GM03348 (cell line): ENCODE measurements at places on chromosomes 4 and X.

- peak; percentile 65 for DNase-seq
These were observed at the start of gene HSPA4L for GRCh38 chr4:127782275-127783025. TSS of gene HSPA4L (plus strand) at chr4:127782322. CDS start at chr4:127782551, 229 bp downstream.

GRCh38 chrX:20382518-20383297 lies 116.0 kb upstream of the RPS6KA3 start:
- DNase-seq = no peak

DNA sequence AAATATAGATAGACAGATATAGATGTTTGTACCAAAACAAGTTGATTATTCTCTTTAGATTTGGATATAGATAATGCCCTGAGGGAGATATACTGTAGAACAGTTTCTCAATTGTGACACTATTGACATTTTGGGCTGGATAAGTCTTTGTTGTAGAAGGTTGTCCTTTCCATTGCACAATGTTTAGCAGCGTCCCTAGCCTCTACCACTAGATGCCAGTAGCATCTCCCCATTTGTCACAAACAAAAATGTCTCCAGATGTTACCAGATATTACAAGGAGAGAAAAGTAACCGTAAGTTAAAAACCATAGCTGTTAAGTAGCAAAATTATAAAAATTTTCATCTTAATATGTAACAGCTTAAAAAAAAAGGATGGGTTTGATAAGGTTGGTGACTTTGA lies 2595.3 kb downstream of the ARAP2 start:
- DNase-seq = peak; percentile 40

- DNase-seq = no peak
These were observed 3.1 kb downstream of the BLOC1S4 start for GRCh38 chr4:6718932-6719610.

- DNase-seq = no peak
These were observed 9.4 kb downstream of the FNIP2 start for GRCh38 chr4:158778156-158778711.

DNA sequence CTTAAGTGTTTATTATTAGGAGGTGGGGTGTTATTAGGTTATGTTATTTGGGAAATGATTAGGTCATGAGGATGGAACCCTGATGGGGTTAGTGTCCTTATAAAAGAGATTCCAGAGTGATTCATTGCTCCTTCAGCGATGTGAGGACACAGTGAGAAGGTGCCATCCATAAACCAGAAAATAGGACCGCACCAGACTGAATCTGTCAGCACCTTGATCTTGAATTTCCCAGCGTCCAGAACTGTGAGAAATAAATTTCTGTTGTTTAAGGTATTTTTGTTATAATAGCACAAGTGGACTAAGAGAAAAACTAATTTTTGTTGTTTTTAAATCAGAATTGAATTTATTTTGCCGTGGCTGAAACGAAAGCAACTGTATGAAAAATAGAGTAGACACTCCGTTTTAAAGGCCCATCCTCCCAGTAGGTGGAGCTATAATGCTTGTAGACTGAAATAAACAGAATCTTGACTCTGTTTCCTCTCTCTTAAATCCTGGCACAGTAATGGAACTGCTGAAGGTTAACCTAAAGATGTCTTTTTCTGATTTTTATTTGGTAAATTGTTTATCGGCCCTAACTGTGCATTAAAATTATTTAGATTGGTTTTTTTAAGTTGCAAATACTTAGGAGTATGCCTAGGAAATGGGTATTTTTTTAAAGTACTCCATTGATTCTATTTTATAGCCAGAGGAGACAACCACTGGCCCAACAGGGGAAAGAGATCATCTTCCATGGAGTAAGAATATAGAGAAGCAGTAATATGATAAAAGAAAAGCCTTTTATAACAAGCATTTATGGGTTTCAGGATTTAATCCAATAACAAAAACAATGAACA lies 133.2 kb upstream of the ADAMTS3 start:
- DNase-seq = peak; percentile 63

DNA sequence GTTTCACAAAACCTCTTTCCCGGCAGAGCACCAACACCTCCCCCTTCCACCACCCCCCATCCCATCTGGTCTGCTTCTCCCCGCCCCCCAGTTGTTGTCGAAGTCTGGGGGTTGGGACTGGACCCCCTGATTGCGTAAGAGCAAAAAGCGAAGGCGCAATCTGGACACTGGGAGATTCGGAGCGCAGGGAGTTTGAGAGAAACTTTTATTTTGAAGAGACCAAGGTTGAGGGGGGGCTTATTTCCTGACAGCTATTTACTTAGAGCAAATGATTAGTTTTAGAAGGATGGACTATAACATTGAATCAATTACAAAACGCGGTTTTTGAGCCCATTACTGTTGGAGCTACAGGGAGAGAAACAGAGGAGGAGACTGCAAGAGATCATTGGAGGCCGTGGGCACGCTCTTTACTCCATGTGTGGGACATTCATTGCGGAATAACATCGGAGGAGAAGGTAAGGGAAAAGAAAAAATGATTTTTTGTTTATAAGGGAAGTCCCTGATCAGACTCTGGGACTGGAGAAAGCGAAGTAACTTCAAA lies at the start of gene PDGFRA:
PDGFRA (plus strand) TSS at position 333 of the 541 bp plus-strand sequence. CDS start 29,476 bp downstream, outside the sequence.
- DNase-seq = peak; percentile 88

DNA sequence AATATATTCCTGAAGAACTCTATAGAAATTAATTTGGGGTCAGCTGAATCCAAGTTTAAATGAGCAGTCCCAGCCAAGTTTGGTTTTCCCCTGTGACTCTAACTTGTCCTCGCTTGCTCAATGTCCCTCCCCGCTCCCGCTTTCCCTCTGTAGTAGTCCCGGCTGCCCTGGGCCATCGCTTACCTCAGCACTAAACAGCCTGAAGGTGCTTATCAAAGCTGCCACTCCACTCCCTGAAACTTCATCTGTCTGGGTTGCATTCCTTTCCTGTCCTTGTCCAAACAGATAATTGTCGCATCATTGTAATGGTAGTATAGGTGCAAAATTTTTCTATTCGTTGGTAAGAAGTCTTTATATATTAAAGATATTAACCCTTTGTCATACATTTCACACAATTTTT lies 12.8 kb downstream of the SLC25A43 start:
- no peak for DNase-seq

- DNase-seq = no peak
These were observed 301.9 kb downstream of the TLL1 start for GRCh38 chr4:166174717-166175490.

DNA sequence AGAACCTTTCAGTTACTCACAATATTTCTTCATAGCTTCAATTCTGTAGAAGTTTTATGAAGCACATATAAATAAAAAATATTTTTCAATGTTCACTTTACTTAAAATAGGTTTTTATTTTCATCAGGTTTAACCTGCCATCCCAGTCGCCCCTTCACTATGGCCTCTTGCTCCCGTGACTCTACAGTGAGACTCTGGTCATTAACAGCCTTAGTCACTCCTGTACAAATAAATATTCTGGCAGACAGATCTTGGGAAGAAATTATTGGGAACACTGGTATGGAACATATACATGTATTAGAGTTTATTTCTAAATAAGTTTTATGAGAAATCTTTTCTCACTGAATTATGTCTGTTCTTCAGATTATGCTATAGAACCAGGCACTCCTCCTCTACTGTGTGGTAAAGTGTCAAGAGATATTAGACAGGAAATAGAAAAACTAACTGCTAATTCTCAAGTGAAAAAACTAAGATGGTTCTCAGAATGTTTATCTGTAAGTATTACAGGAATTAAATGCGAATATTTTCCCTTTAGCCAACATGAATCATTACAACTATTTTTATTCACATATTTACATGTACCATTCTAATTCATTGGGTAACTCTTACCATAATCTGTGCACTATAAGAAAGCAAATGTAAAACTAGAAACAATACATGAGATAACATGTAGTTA lies 45.6 kb downstream of the SPATA4 start:
- no peak for DNase-seq

GRCh38 chrX:107654566-107654871 lies 26.2 kb downstream of the PRPS1 start:
- no peak for DNase-seq

DNA sequence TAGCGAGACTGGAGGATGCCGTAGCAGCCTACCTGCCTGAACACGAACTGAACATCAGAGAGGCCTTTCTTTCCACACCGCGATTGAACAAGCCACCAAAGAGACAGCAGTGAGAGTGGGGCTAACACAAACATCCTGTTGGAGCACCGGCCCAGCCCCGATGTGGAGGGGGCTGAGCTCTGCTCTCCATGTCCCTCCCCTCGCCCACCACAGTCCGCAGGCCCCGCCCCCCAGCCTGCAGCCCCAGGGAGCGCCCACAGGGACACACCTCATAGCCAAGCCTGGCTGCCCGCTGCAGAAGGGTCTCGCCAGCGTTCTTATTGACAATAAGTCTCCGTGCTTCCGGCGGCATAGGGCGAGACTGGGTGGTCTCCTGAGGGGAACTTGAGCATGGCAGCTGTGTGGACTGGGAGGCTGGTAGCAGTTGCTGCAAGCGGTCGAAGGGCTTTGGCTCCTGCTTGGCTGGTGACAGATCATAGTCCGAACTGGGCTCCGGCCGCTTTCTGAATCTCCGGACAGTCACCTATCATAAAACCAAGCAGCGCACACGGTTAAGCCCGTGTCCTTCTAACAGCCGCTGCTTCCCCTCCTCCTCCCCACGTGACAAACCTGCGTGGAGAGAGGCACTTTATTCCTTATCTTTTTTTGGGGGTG lies 35.8 kb downstream of the BCOR start:
- DNase-seq = no peak

GRCh38 chr4:168836490-168836889 lies 173.6 kb downstream of the CBR4 start:
- DNase-seq = no peak

DNA sequence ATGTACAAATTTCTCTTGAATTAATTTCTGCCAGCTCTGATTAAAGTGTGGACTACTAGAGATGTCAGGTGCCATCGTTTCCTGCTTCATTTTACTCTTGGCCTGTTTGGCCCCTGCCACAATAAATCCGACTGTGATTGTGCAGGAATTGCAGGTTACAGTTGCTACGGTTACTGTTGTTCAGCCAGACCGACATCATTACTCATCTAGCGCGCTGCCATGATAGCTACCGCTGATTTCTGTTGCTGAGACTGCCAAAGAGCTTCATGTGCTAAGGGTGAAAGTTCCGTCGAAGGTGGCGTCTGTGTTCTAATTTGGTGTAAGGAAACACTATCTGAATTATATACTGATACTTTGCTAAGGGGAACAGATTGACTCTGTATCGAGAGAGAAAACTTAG lies 22.1 kb downstream of the SLIT2 start:
- no peak for DNase-seq

- peak; percentile 54 for DNase-seq
These were observed 181.3 kb upstream of the STK26 start for GRCh38 chrX:131841496-131842437.

GRCh38 chr4:110869862-110870572 lies 247.1 kb upstream of the PITX2 start:
- no peak for DNase-seq

GRCh38 chr4:19167311-19167710 lies 1084.4 kb upstream of the SLIT2 start:
- DNase-seq = no peak

- DNase-seq = no peak
These were observed 4.3 kb downstream of the RHOH start for GRCh38 chr4:40200875-40201801.

- peak; percentile 5 for DNase-seq
These were observed 132.4 kb downstream of the RPA4 start for GRCh38 chrX:97016106-97016505.

GRCh38 chr4:124212815-124213630 lies 499.5 kb downstream of the ANKRD50 start:
- no peak for DNase-seq

DNA sequence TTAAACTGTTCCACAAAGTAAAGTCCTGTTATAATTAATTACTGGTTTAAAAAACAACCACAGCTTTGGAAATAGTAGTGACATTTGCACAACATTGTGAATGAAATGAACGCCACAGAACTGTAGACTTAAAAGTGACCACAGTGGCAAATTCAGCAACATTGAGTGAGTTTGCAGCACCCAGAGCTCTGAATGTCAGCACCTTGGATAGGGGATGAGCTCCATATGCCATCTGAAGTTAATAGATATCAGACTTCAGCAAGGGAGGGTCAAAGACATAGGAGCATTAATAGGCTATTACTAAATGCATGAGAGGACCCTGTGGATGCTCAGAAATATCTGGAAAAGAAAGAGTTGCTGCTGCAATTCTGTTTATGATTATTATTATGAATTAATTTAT lies 55.3 kb upstream of the KCNIP4 start:
- no peak for DNase-seq

DNA sequence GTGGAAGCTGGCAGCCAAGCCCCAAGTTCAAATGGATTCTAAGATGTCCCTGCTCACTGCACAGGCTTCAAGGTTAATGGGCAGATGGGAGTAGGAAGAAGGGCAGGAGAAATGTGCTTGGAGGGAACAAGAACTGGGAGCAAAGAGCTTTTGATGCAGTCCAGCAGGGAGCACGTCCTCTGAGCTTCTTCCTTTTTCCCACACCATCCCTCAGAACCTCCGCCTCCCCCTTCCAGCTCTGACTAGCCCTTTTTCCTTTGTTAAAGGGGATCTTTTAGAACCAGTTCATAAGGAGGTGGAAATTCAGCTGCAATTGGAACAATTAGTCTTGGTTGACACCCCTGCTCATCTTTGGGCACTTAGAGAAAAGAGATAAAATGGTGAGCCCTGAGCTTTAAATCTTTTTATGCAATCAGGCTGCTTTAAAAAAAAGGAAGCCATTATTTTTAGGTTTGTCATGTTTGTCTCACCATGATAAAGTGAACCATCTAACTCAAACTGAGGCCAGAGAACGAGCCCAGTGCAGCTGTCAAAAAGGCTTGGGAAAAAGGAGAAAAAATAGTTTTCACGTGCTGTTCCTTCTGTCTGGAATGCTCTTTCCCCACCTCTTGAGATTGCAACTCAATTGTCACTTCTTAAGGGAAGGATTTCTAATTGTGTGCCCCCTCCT lies 135.8 kb upstream of the IL1RAPL2 start:
- DNase-seq = no peak

DNA sequence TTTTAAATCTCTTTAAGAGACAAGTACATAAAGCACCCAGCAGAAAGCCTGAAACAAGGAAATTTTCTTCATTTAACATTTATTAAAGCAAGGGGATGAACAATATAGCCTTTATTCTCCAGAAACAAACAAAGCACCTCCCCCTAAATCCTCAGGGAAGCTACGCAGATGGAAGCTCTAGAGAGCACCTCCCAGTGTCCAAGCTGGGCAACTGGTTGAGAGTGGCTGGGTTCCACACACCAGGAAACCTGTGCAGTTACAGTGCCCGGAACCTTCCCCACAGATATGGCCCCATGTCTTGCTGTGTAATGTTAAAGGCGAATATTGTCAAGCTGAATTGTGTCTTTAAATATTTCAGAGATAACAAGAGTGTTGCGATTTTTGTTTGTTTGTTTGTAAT lies 8.9 kb upstream of the TRIML1 start:
- no peak for DNase-seq

GRCh38 chr4:6983544-6984142 lies 59.5 kb upstream of the TADA2B start:
- DNase-seq = no peak

- DNase-seq = no peak
These were observed 18.1 kb upstream of the PLP1 start for GRCh38 chrX:103758555-103758954.

DNA sequence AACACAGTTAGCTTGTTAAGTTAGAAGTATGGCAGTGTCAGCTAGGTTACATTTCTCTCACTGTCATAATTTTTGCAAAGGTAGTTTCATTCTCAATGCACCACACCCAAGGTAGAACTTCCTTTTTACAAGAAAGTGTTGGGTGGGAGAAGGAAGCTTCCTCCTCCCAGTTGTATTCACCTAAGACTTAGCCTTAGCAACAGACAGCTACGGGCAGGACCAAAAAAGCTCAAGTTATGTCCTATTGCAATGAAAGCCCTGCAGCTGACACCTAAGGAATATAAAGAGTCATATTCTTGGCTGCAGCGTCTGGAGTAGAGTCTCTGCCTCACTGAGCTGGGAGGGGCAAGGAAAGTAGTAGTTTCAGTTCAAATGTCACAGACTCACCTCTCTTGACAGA lies 25.1 kb upstream of the PRDM8 start:
- no peak for DNase-seq
